MCF 10A (cell line): ENCODE measurements at places on chromosomes 4 and X. TPM values are rescaled to one million over a fixed set of nuclear protein-coding genes. Genes with fewer than 3 reads are reported as not detected.
A peak's percentile ranks its signal among the peaks of the same experiment; 100 is the strongest.

GRCh38 chr4:23114538-23114937 is 421.8 kb downstream of the GBA3 start:
- DNase-seq: no peak

- DNase-seq: no peak
Observed at GRCh38 chrX:74493806-74494205, 72.5 kb downstream of the SLC16A2 start.

- DNase-seq: no peak
Observed at GRCh38 chrX:133697656-133698055, 282.4 kb upstream of the GPC4 start.

DNA sequence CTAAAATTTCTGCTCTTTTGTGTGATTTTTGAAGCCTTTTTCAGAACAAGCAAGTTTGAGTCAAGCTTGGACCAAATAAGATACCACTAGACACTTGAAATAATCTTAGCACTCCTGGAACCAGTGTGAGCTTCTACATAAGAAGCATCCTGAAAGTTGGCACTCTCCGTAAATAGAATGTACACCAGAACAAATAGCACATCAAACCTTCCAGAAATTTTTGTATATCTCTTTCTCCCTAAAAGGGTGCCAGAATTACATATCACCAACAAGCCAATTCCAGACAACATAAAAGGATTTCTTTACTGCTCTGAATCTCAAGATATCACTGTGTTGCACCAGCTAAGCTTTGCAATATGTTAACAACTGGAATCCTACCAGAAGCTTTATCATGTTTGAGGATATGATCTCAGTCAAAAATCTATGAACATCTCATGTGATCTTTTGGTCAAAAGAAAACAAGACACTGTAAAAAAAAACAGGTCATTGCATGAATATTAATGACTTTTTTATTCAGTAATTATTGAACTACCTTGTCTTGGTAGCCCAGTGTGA is 117.2 kb downstream of the PRSS12 start:
- no peak for DNase-seq

DNA sequence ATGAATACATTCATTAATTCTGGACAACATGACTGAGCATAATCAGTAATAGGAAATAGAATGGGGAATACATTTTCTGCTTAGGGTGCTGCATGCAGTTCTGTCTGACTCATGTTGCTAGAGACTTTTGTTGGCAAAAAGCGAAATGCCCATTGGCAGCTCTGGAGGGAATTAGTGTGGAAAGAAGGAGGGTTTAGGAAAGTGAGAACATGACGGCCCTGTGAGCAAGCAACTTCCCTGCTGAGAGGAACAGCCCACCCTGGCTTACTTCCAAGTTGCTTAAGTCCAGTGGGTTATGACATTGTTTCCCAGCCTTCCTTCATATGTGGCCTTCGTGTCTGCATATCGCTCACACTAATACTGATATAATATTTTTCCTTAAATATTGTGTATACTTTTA is 13.8 kb downstream of the MAD2L1 start:
- peak; percentile 99 for DNase-seq

DNA sequence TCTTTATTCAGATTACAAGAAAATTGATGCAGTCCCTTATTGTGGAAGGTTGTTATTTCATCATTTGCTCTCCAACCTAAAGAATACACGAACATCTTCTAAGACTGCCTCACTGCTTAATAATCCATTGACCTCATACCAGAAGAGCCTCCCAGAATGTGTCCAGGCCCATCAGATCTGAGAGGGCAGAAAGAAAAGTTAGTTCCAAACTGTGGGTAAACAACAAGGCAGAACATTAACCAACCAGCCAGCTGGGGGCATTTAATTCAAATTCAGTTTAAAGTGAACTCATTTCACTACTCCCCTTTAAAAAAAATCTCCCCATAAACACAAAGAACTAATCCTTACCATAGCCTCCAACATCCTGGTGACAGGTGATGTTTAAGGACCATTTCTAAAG is 13.8 kb downstream of the GPC4 start:
- no peak for DNase-seq

DNA sequence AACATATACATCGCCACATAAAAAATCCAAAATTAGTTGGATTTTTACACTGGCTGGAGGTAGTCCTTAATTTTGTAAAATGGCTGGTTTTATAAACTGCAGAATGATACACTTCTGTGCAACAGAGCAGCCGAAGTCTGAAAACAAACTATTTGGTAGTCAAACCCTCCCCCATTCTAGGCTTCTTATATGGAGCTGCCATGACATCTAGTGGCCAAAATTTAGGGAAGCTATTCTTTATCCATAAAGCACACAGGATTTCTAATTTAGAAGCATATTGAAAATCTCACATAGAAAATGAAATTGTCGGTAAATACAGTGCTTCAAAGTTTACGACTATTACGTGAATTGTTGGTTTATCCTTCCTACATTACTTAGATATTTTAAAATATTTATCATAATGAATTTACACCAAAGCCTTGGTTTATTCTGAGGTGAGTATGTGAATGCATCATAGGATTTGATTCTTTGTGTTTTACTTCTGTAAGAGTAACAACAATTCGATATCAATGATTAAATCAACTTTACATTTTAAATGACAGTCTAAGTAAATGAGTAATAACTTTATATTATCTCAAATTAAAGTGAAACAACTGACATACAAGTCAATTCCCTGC is 113.4 kb upstream of the FAM241A start:
- peak; percentile 66 for DNase-seq

DNA sequence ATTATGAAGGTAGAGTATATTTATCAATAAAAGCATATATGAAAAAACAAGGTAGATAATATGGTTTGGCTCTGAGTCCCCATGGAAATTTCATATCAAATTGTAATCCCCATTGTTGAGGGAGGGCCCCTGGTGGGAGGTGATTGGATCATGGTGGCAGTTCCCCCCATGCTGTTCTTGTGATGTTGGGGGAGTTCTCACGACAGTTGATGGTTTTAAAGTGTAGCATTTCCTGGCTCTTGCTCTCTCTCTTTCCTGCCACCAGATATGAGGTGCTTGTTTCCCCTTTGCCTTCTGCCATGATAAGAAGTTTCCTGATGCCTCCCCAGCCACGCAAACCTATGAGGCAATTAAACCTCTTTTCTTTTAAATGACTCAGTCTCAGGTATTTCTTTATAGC is 260.4 kb downstream of the PPARGC1A start:
- DNase-seq: no peak

DNA sequence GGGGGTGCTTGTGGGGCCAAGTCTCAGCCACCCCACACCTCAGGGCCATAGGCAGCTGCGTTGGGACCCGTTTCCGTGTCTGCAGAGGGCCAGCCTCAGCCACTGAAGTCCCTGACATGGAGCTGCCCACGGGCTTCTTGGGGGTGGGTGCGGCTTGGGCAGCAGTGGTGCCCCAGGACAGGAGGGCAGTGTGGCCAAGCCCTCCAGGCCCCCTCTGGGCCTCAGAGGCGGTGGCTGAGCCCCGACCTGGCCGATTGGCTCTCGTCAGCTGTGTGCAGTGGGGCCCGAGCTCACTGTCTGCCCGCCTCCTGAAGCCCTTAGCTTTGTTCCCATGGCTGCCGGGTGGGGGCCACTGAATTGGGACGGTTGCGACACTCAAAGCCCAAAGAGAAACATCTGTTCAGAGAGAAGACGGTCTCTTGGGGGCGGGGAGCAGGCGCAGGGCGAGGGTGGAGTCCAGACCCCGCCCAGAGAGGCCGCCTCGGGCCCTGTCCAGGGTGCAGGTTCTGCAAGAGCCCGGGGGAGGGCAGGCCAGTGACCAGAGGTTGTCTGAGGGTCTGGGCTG is 9.1 kb downstream of the FGFR3 start:
- no peak for DNase-seq

DNA sequence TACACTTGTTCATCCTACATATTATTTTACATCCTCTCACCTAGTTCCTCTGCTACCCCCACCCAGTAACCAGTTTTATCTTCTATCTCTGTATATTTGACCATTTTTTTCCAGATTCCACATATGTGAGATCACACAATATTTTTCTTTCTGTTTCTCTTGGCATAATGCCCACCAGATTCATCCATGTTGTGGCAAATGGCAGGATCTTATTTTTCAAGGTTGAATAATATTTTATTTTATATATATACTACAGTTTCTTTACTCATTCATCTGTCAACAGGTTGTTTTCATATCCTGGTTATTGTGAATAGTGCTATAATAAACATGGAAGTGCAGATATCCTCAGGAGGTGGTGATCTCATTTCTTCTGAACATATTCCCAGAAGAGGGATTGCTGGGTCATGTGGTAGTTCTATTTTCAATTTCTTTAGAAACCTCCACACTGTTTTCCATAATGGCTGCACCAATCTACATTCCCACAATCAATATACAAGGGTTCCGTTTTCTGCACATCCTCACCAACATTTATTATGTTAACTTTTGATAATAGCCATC is 48.2 kb downstream of the THAP9 start:
- peak; percentile 3 for DNase-seq

DNA sequence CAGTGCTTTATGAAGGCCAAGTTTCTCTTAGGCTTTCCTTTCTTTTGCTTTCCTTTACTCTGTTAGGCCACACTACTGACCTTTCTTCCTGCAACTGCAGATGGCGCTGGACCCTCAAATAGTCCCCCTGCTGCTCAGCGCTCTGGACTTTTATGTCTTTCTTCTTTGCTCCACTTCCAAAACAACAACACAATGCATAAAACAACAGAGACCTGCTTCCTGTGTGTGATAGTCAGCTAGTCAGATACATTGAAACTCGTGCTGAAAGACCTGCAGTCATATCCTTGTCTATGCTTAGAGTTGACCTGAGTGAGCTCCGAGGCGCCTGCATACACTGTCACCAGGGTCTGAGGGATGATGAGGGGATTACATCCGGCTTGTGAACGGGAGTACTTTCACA is 108.9 kb upstream of the TEX13D start:
- no peak for DNase-seq

DNA sequence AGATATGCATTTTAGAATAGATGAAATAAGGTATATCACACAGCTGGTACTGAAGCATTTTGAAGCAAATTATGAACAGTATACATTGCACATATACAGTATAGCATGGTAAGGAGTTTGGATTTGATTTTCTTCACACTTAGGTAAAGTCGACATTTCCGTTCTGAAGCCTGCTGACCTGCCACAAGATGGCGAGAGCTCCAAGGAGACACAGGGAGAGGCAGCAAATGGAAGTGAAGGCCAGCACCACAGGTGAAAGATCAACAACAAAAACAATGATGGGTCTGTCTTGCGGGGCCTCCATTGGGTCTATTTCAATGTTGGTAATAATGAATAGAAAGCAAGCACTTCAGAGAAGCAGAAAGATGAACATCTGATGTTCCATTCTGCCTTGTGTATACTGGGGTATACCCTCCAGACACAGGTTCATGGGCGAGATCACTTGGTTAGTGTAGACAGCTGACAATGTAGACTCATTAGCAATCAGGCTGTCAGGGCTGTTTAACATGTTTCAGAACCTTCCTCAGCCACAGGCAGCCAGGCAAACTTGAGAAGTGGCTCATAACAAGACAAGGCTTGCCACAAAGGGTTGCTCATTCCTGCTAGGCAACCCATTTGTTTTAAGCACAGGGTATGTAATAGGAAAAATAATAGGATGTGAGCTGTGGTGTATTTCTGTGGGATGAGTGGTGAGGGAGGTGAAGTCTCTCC is 21.4 kb upstream of the NOX1 start:
- peak; percentile 62 for DNase-seq

- no peak for DNase-seq
Observed at GRCh38 chr4:2859514-2859913, 15.9 kb downstream of the ADD1 start.

DNA sequence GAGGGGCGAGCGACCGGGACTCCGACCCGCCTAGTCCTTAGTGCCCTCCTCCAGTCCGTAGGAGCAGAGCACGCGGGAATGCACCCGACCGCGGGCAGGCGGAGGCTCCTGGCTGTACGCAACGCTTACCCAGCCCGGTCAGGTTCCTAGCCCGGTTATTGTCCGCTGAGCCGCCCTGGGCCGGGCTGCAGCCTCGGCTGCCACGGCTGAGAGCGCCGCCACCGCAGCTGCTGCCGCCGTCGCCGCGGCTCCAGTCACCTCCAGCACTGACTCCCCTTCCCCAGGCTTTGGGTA is at the start of gene AMER1:
TSS of gene AMER1 (minus strand) at position 268 of the 294 bp plus-strand sequence. CDS start 12,422 bp downstream, outside the sequence.
- no peak for DNase-seq

DNA sequence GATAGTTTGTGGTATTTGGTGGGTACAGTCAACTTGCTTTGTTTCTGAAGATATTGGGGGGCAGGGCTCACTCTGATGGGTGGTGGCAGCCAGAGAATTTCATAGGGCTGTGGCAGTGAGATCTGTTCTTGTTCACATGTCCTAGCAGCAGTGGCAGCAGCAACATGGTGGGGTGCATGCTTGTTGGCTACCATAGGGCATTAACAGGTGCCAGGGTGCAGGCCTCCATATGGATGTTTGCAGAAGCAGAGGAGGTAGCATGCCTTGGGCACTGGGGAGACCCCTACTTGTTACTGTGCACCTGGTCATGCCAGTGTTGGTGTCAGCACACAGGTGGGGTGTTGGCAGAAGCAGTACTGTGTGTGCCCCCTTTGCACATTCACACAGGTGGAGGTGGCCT is 96.3 kb upstream of the ZC4H2 start:
- no peak for DNase-seq

DNA sequence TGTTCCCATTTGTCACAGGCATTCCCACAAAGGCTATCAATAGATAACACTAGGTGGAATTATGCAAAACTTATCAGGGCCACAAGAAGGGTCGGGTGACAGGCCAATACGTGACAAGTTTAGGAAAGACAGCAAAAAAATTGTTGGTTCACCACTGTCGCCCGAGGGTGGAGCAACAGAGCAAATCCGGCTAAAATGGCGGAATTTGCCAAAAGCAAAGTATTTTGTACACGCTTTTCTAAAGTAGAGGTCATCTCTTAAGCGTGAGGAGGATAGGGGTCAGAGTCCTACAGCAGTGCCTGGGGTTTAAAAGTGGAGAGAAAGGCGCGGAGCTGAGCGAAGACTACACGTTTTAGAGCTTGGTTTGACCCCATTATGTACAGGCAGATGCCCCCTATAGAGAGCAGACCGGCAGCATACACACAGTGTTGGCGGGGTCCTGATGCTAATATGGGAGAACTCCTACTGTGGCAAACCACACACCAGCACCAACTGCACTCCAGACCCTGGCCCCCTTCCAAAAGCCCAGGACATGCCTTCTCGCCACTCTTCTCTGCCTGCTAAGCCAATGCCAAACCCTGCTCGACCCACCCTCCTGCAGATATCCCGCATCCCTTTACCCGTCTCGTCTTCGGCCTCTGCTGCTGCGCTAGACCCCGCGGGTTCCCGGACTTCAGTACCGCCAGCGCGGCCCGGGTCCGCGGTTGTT is 733 bp downstream of the CCNA2 start:
- peak; percentile 47 for DNase-seq

GRCh38 chr4:1804638-1805492 is 11.8 kb downstream of the FGFR3 start:
- DNase-seq: no peak

The CCDC110 gene
- 0.47 TPM in 1 of 2 replicates, not detected in the other for total RNA-seq

The MCF2 gene
- total RNA-seq: 1.5 and 2.1 TPM in 2 replicates

The EREG gene
- 28.3 and 34.0 TPM in 2 replicates for total RNA-seq

The RASL11B gene
- 1.7 and 2.6 TPM in 2 replicates for total RNA-seq

The SLITRK4 gene
- total RNA-seq: 0.35 and 0.39 TPM in 2 replicates

The TBC1D9 gene
- total RNA-seq: 17.4 and 23.2 TPM in 2 replicates

The SSX2B gene
- not detected in 2 replicates for total RNA-seq

The PRKG2 gene
- total RNA-seq: 0.23 TPM in 1 of 2 replicates, not detected in the other

The UPF3B gene
- 17.4 and 18.5 TPM in 2 replicates for total RNA-seq
